ENCODE measurements at places on chromosomes 13 and 19. TPM values are rescaled to one million over a fixed set of nuclear protein-coding genes. Genes with fewer than 3 reads are reported as not detected.

The CELF5 gene
- 0.30 TPM for total RNA-seq

The FGF9 gene
- not detected for total RNA-seq

- peaks cover 21% of the 10 kb centered on the region for H3K36me3 ChIP-seq
- no peak for DNase-seq
- peaks cover 4% of the 10 kb centered on the region for H3K4me1 ChIP-seq
- no peaks in the 10 kb centered on the region for H3K27me3 ChIP-seq
- peak overlapping the region; percentile 73 for H3K4me3 ChIP-seq
Observed at GRCh38 chr19:927351-927779, 1.5 kb downstream of the ARID3A start.

GRCh38 chr13:50993371-50993770 is 83.8 kb downstream of the RNASEH2B start:
- H3K27me3 ChIP-seq, result no peaks in the 10 kb centered on the region
- no peaks in the 10 kb centered on the region for H3K36me3 ChIP-seq
- DNase-seq, result no peak
- no peak overlapping the region for H3K27ac ChIP-seq

DNA sequence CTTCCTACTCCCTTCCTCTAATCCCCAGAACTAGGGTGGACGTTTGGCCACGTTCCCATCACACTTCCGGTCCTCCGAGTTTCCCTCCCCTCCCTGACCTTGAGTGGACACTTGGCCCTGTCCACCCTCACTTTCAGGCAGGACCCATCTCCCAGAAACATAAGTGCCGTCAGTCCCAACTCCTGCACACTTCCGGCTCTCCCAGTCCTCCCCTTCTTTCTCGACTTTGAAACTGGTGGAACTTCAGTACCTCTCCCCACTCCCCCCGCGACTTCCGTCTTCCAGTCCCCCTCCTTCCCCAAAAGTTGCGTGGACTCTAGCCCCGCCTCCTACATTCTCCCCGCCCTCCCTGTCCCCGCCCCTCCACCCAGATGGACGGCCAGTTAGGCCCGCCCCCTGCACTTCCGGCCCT is 278 bp upstream of the ZNF274 start:
- H3K4me1 ChIP-seq, result peaks cover 6% of the 10 kb centered on the region
- H3K27me3 ChIP-seq, result no peaks in the 10 kb centered on the region

- no peak for DNase-seq
- H3K27me3 ChIP-seq, result peaks cover 19% of the 10 kb centered on the region
- H3K27ac ChIP-seq, result no peak overlapping the region
- no peaks in the 10 kb centered on the region for H3K36me3 ChIP-seq
Observed at GRCh38 chr13:78176880-78177279, 258.2 kb upstream of the EDNRB start.

GRCh38 chr19:42193294-42193693 is 24.2 kb downstream of the DEDD2 start:
- peaks cover 25% of the 10 kb centered on the region for H3K36me3 ChIP-seq
- no peak overlapping the region for H3K27ac ChIP-seq
- H3K4me3 ChIP-seq, result no peak overlapping the region
- H3K4me1 ChIP-seq, result peaks cover 31% of the 10 kb centered on the region
- H3K27me3 ChIP-seq, result no peaks in the 10 kb centered on the region

DNA sequence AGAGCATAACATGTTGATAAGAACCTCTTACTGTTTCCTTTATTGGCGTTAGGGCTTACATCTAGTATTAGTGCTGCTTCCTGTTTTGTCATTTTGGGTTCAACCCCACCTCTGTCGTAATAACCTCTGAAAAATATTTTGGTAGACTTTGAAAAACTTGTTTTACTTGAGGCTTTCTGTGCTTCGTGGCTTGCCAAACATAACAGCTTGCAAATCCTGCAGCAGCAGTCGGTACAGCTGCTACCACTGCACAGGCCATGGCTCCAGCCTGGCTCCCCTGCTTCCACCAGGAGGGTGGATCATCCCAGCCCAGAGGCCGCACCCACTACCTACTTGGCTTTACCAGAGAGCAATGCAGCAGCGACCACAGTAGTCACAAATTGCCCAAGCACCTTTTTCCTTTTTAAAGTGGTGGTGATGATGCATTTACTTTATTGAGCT is 11.8 kb upstream of the CEACAM4 start:
- H3K36me3 ChIP-seq, result no peaks in the 10 kb centered on the region
- H3K4me3 ChIP-seq, result no peak overlapping the region
- H3K27ac ChIP-seq, result no peak overlapping the region
- no peak for DNase-seq
- H3K27me3 ChIP-seq, result peaks cover 49% of the 10 kb centered on the region

DNA sequence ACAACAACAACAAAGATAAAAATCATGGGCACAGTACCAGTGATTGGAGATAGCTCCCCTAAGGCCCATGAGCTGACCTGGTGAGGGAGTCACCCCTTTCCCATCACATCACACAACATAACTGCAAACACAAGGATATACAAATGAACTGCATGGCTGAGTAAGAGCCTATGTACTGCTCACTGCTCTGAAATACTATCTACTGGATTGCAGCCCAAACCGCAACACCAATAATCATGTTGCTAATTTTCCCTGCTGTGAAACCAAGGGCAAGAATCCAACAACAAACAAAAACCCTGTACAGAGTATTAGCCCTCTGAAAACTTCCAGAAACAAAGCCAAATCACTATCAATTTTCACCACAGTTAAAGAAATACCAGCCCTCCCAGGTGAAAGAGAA is 1893.2 kb downstream of the PCDH9 start:
- no peak overlapping the region for H3K4me3 ChIP-seq
- peaks cover 11% of the 10 kb centered on the region for H3K4me1 ChIP-seq
- DNase-seq, result peak; percentile 58
- no peak overlapping the region for H3K27ac ChIP-seq
- peaks cover 22% of the 10 kb centered on the region for H3K27me3 ChIP-seq

DNA sequence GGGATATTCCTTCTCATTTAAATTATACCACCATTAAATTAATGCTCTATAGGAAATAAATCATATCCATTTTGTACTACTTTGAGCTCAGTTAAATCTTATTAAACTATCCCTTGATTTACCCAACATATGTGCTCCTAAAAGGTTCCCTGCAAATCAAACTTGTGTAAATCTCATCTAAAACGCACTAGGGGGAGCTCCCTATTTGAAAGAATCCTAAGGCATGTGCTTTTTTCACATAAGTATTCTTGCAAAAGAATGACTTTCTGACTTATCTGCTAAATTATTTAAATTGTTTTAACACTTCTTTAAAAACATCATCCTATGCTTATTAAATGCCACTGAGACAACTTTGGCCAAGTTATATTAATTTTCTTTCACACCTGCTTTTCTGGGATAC is 7.9 kb downstream of the INTS6 start:
- no peaks in the 10 kb centered on the region for H3K27me3 ChIP-seq
- peak; percentile 38 for DNase-seq
- peaks cover 7% of the 10 kb centered on the region for H3K4me1 ChIP-seq
- no peak overlapping the region for H3K4me3 ChIP-seq
- H3K27ac ChIP-seq, result no peak overlapping the region

GRCh38 chr13:23695711-23696464 is 125.7 kb downstream of the TNFRSF19 start:
- no peaks in the 10 kb centered on the region for H3K27me3 ChIP-seq
- no peak overlapping the region for H3K27ac ChIP-seq
- no peaks in the 10 kb centered on the region for H3K4me1 ChIP-seq
- H3K4me3 ChIP-seq, result no peak overlapping the region

DNA sequence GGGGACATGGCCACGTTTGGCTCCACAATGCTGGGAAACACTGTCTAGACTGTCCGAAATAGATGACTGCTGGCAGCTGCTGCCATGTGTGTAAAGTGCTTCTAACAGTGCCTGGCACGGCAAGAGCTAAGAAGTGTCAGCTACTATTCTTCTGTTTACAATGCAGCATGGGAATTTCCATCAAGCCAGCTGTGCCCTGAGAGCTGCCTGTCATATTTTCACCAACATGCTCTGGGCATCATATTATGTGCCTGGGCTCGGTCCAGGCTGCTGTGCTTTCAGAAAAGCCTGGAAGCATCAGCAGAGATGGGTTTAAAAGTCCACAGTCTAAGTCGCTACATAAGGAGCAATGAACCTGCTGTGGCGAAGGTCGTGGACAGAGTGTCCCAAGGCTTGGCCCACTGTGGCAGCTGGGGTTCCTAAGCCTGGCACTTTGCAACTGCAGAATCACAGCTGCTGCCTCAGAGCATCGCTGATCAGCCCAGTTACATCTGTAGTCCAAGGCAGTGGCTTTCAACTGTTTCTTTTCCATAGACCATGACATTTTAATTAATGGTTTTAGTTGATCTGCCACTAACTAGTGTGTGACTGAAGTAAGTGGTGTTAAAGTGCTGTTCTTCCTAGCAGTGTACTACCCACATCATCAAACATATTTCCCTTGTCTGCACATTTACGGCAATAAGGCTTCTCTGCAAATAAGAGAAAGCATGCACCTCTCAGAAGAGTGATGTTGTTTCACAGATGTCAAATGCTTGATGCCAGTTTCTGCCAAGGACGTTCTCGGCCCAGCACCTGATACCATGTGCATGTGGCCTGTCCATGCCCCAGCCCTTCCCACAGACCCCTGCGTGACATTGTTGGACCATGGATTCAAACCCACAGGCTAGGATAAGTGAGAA is 95.7 kb upstream of the C1QTNF9B start:
- H3K27me3 ChIP-seq, result peaks cover 22% of the 10 kb centered on the region
- no peaks in the 10 kb centered on the region for H3K36me3 ChIP-seq
- no peak overlapping the region for H3K4me3 ChIP-seq
- no peak overlapping the region for H3K27ac ChIP-seq
- no peak for DNase-seq

DNA sequence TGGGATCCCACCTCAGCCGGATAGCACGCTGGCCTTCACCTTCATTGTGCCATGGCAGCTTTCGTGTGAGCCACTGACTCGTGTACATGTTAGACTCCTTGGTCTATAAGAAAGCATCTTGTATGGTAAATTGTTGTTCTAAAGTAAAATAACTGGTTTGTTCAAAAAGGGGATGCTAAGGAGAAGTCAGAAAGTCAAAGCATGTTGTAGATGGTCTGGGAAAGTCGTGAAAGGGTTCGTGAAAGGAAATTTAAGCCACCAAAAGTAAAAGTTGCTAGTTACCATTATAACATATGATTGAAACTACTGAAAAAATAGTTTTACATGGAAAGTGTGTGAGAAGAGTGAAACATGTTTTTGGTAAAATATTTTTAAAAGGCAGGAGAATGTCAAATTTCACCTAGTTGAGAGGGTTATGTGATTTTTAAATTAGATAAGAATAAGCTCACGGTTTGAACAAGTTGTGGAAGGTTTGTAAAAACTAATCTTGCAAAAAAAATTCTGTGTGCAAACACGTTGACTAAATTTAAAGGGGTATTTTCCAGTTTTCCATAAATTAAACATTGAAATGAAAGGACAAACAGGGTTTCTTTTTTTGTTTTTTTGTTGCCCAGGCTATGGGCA is 23.4 kb downstream of the DPRX start:
- no peaks in the 10 kb centered on the region for H3K36me3 ChIP-seq
- H3K27ac ChIP-seq, result no peak overlapping the region
- no peaks in the 10 kb centered on the region for H3K4me1 ChIP-seq
- no peak overlapping the region for H3K4me3 ChIP-seq
- DNase-seq, result no peak

DNA sequence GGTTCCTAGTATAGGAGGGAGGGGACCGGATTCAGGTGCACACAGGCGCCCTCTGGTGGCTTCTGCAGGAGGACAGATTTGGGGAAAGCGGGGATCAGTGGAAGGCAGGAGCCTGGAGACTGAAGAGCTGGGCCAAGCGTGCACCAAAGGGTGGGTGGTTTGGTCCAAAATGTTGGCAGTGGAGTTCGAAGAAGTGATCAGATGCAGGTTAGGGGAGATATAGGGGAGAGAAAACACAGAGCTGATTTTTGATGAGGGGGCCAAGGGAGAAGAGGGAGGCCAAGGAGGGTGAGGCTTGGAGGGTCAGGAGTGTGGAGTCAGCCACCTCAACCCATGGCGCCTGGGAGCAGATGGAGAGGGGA is 6.8 kb upstream of the CARM1 start:
- H3K4me1 ChIP-seq, result peaks cover 17% of the 10 kb centered on the region
- H3K4me3 ChIP-seq, result no peak overlapping the region
- no peaks in the 10 kb centered on the region for H3K36me3 ChIP-seq
- DNase-seq, result peak; percentile 85
- H3K27ac ChIP-seq, result peak overlapping the region; percentile 37

- H3K27ac ChIP-seq, result peak overlapping the region; percentile 78
- peaks cover 12% of the 10 kb centered on the region for H3K36me3 ChIP-seq
- no peaks in the 10 kb centered on the region for H3K27me3 ChIP-seq
- H3K4me3 ChIP-seq, result no peak overlapping the region
Observed at GRCh38 chr13:51684076-51684475, 99.8 kb downstream of the WDFY2 start.
